ENCODE measurements at places on chromosomes 6 and 20.

GRCh38 chr6:45535933-45536332, 158.2 kb upstream of the SUPT3H start:
- DNase-seq = no peak

DNA sequence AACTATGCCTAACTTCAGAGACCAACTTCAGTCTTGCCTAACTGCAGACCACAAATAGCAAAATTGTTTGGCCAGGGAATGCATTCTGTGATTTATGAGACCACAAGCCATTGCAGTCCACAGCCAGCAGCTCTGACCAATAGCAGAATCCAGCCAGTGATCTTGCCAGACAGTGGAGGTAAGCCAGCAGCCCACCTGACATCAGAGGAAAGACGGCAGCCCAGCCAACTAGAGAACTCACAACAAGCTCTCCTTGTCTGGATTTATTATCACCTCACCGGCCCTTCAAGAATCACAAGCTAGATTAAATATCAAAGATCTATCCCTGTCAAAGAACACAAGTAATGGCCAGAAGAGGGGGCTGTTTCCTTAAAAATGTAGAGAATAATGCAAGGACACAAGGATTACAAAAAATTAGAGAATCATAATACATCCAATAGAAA, 66.5 kb upstream of the SLC35F1 start:
- DNase-seq = no peak

GRCh38 chr6:43972913-43973300, 154.3 kb downstream of the MRPL14 start:
- DNase-seq = no peak

DNA sequence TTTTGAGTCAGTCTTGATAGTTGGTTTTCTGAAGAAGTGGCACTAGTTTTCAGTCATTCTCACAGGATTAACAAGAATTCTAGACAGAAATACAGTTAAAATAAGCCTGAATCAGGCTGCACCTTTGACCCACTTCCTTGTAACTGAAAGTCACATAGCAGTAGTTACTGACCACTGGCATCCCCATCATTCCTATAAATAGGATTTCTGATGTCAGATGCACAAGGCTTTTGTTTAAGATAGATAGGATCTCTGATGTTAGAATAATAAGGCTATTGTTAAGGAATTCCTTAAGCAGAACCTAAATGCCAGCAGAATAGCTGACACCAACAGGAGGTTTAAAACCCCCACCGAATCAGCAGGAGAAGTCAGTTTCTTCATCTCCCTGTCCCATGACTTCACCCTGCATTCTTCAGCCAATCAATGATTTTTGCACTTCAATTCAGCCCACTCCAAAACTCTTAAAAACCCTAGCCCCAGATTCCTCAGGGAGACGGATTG, 30.6 kb upstream of the ZBTB24 start:
- no peak for DNase-seq

DNA sequence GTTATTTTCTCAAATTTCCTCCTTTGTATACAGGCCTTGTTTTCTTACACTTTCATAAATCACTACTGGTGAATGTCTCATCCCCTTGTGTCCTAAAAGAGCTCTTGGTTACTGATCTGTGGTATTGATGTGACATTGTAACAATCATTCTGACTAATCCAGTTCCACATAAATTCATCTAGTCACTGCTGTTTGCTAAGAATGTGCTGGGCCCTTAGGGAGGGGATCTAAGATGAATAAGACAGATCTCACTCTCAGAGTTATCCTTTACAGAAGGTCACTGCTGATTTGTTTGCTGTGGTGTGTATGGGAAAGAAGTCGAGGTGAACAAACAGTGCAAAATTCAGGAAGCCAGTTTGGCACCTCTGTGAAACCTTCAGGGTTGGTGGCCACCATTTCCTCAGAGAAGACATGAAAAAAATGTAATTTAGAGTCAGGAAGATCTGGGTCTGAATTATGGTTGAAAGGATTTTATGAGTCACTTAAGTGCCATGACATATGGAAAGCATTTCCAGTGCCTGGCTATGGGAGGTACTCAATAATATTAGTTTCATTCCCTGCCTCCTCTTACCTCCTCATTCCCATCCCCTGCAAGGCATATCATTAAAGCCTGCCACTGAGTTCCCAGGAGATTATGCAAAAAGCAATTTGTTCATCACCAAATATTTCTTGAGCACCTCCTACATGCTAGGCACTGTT, 121.8 kb downstream of the COL9A1 start:
- DNase-seq = no peak

DNA sequence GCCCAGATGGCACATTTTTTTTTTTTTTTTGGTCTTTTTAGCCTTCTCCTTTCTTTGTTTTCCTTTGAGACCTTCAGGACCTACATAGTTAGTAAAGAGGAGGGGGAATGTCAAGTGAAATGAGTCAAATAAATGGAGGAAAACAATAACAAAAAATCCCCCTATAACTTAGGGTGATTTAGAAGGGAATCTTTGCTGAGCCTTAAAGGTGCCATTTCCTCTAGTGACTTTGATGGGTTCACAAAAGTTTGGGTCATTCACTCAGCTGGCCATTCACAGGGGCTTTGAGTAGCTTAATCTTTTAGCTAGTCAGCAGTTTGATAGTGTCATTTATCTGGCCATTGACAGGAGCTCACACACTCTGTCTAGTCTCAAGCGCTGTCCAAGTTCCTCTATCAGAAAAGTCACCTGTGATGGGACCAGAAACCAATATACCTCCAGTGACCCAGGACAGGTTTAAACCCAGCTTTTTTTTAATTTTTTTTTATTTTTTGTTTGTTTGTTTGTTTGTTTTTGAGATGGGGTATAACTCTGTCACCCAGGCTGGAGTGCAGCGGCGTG, 275.1 kb upstream of the PRDM1 start:
- no peak for DNase-seq

- no peak for DNase-seq
These were observed 14.4 kb upstream of the FAM217A start for GRCh38 chr6:4093288-4093687.

DNA sequence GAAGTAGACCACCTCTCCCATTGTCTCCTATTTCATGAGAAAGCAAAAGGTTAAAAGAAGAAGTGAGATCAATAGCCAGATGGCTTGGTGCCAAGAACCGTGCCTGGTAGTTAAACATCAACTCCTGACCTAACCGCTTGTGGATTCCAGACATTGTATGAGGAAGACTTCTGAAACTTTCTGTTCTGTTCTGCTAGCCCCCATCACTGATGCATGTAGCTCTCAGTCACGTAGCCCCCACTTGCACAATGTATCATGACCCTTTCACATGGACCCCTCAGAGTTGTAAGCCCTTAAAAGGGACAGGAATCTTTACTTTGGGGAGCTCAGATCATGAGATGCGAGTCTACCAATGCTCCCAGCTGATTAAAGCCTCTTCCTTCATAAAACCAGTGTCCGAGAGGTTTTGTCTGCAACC, 301.2 kb downstream of the RNGTT start:
- DNase-seq = no peak

- DNase-seq = no peak
These were observed 651 bp upstream of the CCND3 start for GRCh38 chr6:41942067-41942851.

DNA sequence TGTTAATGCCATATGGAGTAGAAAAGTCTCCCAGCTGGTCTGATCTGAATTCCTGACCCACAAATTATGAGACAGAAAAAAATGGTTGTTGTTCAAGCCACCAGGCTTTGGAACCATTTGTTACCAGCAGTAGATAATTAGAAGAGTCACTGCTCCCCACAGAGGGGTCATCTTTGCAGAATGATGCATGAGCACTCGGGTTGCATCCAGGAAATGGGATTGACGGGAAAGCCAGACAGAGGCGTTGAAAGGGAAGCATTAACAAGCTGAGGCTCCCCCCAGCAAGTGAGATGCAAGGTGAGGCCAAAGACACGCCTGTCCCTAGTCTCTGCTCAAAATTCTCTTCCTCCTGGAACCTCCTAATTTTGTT, 182.5 kb downstream of the SYNDIG1 start:
- DNase-seq = no peak

DNA sequence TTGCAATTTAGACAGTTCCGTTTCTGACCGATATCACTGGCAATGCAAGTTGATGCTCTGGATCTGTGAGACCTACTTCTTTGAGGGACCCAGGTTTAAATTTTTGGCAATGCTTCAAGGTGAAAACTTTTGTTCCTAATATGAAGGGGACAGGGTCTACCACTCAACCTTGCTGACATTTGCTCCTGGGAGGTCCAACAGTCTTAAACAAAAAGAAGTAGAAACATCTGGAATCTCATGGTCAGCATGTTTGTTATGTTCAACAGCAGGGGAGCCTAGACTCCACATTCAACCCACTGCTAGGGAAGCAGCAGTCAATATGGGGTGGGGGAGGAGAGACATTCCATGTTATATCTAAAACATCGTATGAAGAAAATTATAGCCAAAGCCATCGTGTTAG, 196.4 kb downstream of the SIM1 start:
- no peak for DNase-seq

Measured in activated T-helper 2 cell treated with anti-CD3 and anti-CD28 coated beads, Interferon-gamma antibody, Interleukin-2, Interleukin-4, amounts not matched to agents 10 μg/mL and 5 μg/mL and 100 μg/mL, durations not matched to agents 14 hours and 24 hours and 36 hours (primary cell).